CD4-positive, alpha-beta T cell treated with Interleukin-10 for 1 hour (primary cell): ENCODE measurements at places on chromosomes 5 and 9.

DNA sequence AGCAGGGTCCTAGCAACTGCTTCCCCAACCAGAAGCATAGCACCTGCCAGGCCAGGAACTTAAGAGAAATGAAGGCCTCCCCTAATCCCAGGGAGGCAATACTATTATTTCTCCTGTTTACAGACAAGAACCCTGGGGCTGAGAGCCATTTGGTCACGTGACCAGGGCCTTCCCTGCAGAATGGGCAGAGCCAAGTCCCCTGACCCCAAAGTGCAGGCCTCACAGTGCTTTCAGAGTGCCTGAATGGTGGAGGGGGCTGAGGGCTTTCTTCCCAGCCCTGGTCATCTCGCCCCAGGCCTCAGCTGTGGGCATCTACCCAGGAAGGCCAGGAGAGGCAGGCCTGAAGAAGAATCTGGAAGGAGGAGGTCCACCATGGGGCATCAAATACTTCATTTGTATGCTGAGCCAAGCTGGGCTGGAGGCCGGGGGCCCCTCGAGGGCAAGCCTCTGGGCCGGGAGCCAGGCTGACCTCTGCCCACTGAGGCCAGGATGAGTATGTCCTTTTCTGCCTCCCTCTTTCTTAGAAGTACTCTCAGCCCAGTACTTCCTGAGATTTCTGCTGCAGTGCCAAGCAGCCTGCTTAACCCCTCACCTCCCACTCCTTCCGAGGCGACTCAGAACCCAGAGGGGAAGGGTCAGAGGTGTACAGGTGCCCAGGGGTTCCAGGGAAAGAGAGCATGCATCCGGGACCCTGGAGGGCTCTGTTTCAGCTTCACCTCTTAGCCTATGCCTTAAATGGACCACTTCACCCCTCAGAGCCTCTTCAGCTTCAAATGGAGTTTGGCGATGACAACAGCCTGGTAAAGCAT, 18.9 kb upstream of the DUSP1 start:
- no peak for DNase-seq

DNA sequence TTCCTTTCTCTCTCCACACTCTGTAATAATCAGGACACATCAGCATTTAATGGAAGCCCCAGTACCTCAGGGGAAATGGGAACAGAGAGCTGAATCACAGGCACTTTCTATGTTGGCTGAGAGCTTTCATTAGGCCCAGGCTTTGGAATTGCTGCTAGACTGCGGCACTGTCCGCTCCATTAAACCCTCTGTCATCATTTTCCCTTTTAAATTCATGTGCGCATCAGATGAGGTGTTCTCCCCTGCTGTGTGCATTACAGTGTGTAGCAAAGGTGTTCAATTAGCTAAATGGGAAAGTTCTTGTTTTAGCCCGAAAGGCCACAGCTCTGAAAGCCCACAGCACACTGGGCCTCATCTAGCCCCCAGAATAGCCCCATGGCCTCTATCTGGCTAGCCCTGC, 133.6 kb downstream of the SV2C start:
- DNase-seq = no peak

DNA sequence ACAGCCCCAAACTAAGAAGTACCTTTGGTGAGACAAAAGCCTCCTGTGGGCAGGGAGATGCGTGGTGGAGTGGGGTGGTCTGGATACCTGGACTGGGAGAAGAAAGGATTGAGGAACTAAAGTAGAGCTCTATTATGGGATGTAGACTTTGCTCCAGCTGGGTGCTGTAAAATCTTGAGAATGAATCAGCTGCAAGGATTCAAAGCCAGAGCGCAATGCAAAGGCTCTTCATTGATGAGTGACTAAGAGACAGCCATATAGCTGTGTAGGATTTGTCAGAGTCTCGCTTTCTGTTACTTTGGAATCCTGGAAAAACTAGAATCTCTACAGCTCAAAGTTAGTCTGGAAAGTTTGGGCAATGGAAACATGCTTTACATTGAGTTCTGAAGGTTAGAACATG, 159.9 kb downstream of the TAF11L14 start:
- DNase-seq = no peak

- no peak for DNase-seq
Observed at GRCh38 chr9:82167296-82167695, 178.7 kb downstream of the SPATA31D1 start.

GRCh38 chr9:89797255-89797654, 192.4 kb downstream of the GADD45G start:
- DNase-seq = no peak
